ENCODE measurements at places on chromosomes 4 and X.

- DNase-seq = peak; percentile 64
Observed at GRCh38 chrX:13283950-13284546, 35.8 kb downstream of the ATXN3L start.

GRCh38 chr4:89715631-89716030 is 121.3 kb downstream of the SNCA start:
- no peak for DNase-seq

- peak; percentile 6 for DNase-seq
Observed at GRCh38 chr4:39435659-39436563, 22.8 kb downstream of the RPL9 start.

- DNase-seq = no peak
Observed at GRCh38 chrX:117838581-117839331, 277.9 kb downstream of the KLHL13 start.

GRCh38 chr4:18858229-18858922 is 836.8 kb upstream of the LCORL start:
- DNase-seq = no peak

DNA sequence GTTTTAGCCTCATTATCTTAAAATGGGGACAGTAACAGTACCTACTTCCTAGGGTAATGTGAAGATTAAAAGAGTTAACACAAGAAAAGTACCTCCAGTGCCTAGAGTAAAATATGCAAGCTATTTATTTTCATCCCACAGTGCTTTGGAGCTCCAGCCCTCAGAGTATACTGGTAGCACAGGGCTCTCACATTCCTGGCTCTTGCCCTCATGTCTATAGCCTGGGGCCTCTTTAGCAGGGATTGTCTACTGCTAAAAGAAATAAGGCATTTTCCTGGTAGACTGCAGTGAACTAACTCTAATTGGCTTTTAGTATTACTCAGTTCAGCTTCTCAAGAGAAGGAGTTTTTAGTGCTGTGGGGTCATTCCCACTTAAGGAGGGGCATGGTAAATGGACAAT is 60.8 kb downstream of the RRAGB start:
- no peak for DNase-seq

DNA sequence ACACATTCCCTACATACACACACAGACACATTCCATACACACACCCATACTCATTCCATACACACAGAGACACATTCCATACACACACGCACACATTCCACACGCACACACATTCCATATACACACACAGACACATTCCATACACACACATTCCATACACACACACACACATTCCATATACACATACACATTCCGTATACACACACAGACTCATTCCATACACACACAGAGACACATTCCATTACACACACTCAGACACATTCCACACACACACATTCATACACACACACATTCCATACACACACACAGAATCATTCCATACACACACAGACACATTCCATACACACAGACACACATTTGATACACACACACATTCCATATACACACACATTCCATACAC is 15.2 kb downstream of the LINC00632 start:
- DNase-seq = no peak

GRCh38 chr4:5079581-5079980 is 28.3 kb downstream of the STK32B start:
- DNase-seq = peak; percentile 80

DNA sequence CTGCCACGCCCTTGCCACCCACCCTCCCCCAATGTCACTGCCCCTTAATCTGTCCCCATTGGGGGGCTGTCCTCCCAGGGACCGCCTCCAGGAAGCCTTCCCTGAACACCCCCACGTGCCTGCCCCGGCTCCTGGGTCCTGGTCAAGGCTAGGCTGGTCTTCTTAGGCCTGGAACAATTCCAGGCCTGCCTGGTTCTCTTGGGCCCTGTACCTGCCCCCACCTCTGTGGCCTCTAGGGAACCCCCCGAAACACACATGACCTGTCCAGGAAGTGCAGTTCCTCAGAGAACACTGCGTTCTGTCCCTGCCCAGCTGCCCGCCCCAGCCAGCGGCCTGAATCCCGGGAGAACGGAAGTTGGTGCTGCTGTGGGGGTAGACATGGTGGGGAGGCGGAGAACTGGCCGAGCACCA is 5.1 kb downstream of the MXD4 start:
- peak; percentile 64 for DNase-seq

DNA sequence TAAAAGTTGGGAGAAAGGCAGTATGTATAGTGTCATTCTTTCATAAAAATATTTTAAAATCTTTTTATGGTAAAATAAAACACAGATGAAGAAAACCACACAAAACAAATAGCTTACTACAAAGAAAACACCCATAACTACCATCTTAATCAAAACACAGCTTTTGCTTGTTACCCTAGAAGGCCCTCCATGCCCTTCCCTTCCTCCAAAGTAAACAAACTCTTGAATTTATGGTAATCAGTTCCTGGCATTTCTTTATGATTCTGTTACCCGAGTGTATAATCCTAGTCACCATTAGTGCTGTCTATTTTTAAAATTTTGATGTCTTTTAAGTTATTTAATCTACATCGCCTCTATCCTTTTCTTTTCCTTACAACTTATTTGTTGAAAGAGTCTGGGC is 170.9 kb downstream of the APBB2 start:
- no peak for DNase-seq

- DNase-seq = no peak
Observed at GRCh38 chr4:142331132-142331531, 515.0 kb downstream of the INPP4B start.

DNA sequence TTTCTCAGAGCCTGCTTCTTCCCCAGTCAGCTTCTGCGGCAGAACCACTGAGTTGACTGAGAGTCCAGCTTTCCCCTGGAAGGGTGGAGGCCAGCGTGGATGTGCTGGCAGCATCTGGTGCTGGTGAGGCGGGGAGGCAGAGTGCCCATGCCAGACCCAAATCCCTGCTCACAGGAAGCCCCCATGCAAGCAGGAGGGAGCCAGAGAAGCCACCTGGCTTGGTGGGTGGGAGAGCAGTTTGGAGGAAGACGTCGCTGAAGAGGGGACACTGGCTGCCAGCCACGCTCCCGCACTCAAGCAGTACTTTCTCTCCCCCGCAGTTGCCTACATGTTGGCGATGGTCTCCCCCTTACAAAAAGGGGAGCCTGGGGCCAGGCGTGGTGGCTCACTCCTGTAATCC is 6.0 kb downstream of the PDZD4 start:
- DNase-seq = no peak

- no peak for DNase-seq
Observed at GRCh38 chrX:119942173-119942819, 1.3 kb downstream of the NKAP start.

DNA sequence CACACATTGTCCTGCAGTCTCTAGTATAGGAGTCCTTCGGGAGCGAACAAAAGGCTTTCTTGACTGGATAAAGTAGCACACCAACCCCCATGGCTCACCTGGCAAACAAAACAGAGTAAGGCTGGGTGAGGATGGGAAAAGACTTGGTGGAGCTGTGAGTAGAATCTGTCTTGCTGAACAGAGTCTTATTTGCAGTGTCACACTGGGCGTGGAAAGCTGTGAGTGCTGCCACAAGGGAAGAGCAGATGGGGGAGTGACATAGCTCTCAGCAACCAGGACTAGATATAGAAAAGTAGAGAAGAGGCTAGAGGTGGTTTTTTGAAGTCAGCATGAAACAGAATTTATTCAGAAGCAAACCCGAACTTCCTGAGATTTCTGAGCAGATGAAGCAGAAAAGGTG is 137.2 kb upstream of the ESX1 start:
- no peak for DNase-seq

GRCh38 chrX:70453024-70453618 is 8.5 kb downstream of the DLG3 start:
- no peak for DNase-seq

DNA sequence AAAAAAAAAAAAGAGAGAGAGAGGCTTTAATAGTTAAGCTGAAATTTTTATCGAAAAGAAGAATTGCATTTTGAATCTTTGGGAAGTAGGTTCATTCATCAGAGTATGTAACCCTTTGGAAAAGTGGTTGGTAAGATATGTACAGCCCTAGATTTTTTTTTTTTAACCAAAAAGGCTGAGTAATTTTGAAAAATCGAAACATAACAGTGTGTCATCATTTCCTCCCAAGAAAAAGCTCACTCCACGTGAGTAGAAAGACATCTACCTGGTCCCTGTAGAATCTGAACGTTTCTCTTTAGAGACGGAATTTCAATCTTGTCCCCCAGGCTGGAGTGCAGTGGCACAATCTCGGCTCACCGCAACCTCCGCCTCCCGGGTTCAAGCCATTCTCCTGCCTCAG is 16.2 kb downstream of the SHOX start:
- DNase-seq = no peak

GRCh38 chr4:72243641-72244040 is 211.8 kb downstream of the NPFFR2 start:
- no peak for DNase-seq

GRCh38 chrX:47231167-47231566 is 1.6 kb upstream of the USP11 start:
- no peak for DNase-seq

DNA sequence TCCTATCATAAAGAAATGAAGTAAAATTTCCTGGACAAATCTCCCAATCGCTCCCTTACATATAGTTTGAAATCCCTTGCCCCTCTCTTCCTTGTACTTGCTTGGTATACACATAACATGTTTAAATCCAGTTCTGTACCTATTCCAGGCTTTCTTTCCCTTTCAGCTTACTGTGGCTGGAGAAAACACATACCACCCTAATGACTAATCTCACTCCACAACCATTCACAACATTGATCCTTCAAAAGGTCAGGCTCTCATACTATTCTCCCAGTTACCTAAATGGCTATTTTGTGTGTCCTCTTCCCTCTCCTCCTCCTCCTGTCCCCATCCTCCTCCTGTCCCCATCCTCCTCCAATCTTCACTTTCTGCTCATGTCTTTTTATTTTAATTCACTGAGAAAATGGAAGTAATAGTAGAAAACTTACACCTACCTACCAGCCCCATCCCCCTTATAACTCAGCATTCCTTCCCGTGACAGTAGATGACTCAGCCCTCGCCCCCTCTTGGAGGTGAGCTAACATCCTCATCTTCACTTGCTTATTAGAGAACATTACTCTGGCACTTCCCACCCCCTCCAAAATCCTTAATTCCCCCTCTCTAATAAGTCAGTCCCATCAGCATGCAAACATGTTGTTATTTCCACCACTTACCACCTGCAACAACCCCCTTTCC is 77.5 kb downstream of the IL15 start:
- DNase-seq = peak; percentile 34

GRCh38 chr4:79651456-79651855 is 243.4 kb upstream of the GK2 start:
- DNase-seq = peak; percentile 9

- no peak for DNase-seq
Observed at GRCh38 chrX:45806410-45807121, 605.9 kb upstream of the DIPK2B start.

- DNase-seq = peak; percentile 5
Observed at GRCh38 chrX:11760958-11761357, 2.9 kb downstream of the MSL3 start.

DNA sequence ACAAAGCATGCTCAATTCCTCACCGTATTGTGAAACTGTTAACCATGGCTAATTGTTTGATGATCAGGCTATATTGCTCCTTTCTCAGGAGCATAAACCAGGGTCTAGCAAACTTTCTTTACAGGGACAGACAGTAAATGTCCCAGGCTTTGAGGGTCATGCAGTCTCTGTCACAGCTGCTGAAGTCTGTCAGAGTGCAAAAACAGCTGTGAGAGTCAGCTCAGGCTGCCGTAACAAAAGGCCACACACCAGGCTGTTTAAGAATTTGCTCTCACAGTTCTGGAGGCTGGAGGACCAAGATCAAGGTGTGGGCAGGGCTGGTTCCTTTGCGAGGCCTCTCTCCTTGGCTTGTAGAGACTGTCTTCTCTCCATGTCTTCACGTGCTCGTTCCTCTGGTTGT is 75.6 kb downstream of the GPR143 start:
- no peak for DNase-seq

DNA sequence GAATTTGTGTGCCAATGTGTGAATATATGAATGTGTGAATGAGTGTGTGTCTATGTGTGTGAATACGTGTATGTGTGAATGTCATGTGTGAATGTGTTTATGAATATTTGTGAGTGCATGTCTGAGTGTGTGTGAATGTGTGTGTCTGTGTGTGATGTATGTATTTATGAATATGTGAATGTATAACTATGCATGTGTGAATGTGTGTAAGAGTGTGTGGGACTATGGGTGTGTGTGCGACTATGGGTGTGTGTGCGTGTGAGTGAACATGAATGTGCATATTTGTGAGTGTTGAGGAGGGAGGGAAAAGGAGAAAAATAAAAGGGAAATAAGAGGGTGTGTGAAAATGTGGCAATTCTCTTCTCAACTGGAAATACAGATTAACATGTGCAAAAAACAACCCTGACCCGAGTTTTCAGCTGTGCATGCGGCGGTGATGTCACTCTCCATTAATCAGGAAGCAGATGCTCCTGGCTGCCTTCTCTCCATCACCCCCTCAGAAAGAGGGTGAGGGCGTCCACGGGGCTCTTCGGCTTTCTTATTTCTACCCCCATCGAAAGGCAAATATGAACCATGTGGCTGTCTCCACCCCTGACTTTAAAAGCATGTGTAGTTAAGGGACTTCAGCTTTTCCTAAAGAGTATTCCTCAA is 219.8 kb downstream of the MAML3 start:
- peak; percentile 55 for DNase-seq

DNA sequence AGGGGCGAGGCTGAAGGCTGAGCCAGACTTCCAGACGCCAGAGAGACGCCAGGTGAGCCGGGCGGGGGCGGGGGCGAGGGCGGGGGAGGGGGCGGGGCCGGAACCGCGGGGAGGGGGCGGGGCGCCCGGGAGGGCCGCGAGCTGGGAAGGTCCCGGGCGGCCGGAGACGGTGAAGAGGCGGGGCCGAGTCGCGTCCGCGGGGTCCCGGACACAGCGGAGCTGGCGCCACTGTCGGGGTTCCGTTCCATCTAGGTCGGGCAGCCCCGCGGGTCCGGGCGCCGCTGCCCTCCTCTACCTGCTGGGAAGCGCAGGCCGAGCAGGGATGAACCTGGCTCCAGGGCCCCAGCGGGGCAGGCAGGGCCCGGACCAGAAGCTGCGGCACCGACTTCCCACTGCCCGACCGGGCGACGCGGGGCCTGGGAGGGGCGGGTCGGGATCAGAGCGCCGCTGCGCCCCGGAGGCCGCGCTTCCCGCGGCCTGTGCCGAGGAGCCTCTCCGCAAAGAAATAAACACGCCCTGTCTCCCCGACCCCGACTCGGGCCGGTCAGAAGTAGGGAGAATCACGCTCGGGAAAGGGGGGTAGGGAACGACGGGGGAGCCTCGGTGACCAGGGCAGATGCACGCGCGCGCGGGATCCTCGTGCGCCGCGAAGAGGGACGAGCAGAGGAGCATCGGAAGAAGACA is 10.6 kb downstream of the HMX1 start:
- DNase-seq = no peak

- DNase-seq = no peak
Observed at GRCh38 chr4:1019320-1019719, 7.9 kb downstream of the FGFRL1 start.

DNA sequence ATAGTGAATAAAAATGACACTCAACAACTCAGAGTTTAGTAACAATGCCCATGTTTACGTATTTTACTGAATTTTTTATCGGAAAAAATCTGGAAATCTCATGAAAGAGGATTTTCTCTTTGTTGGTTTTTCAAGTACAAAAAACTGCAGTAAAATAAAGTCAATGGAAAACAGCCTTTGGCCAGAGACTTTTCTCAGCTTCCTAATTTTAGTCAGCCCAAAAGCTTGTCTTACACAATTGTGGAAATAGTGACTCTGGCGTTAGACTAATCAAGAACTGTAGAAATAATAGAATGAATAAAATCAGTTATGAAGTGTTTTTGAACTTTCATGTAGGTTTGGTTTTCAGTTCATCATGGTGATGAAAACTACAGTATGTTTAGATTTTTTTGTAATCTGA is 234.7 kb downstream of the DKK2 start:
- DNase-seq = no peak

GRCh38 chr4:84035568-84035967 is 463.5 kb downstream of the NKX6-1 start:
- DNase-seq = no peak
